ENCODE measurements at places on chromosomes 7 and 10. TPM values are rescaled to one million over a fixed set of nuclear protein-coding genes. Genes with fewer than 3 reads are reported as not detected.

GRCh38 chr7:7421826-7422225 lies 113.8 kb downstream of the COL28A1 start:
- DNase-seq: no peak

GRCh38 chr7:118252087-118252486 lies 27.6 kb downstream of the ANKRD7 start:
- no peak for DNase-seq

DNA sequence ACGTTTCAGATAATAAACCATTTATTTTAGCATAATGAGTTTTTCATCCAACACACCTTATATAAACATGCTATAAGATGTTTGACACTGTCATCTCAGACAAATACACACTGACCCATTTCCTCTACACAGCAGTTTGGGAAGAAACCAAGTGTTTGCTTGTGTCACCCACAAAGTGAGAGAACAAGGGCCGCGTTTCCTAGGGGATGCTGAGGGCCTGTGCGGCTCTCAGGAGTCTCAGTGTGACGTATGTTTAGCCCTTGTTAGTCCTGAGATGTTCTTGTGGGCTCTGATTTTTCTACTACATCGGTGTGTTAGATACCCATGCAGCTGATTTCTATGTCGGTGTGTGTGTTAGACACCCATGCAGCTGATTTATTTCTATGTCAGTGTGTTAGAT lies 266.3 kb downstream of the DIP2C start:
- DNase-seq: no peak

DNA sequence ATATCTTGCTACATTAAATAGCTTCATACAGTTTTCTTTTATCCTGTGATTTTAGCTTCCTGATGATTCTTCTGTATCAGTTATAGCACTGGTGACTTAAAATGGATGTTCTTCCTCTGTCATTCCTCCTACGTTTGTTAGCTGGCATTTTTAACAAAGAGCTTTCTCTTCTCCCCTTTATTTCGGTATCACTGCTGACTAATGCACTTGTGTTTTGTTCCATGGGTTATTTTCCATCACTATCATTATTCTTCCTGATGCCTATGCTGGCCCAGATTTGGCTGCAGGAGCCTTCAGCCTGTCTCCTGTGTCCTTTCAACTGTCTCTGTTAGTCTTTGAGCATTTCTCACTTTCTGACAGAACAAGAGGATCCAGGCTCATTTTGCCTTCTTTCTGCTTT lies 13.1 kb downstream of the BMS1 start:
- DNase-seq: no peak

DNA sequence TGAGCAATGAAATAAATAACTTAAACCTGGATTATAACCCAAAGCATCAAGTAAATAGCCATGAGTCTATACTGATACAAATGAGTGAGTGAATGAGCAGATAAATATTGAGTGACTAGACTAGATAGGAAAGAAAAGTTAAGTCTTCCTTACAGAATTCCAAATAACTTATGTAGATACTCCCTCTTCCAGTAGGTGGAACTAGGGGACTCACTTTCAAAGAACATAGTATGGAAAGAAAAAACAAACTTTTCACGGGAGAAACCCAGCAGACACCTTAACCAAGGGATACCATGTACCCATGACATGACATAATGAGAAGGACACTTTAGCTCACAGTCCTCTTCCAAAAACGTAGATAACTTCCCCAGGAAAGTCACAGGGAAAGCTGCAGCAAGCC lies 32.2 kb downstream of the CSGALNACT2 start:
- no peak for DNase-seq

GRCh38 chr10:123537188-123537961 lies 128.8 kb upstream of the GPR26 start:
- DNase-seq: no peak

DNA sequence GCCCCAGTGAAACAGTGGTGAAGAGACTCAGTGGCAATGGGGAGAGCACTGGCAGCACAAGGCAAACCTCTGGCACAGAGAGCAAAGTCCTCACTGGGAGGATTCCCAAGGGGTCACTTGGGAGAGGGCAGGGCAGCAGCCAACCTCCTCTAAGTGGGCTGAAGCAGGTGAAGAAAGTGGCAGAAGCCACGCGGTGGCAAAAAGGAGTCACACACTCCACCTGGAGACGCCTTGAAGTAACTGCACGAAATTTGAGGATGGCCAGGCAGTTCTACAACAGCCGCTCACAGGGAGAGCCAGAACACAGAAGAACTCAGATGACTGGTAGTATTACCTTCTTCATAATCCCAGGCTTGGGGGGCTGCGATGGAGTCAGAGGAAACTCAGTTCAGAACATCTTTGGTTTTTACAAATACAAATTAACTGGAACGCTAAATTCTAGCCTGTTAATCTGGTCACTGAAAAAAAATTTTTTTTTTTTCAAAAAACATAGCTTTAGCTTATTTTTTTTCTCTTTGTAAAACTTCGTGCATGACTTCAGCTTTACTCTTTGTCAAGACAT lies 574 bp upstream of the IL6 start:
- peak; percentile 30 for DNase-seq

GRCh38 chr10:27490807-27491206 lies 13.3 kb upstream of the RAB18 start:
- no peak for DNase-seq

- DNase-seq: no peak
Observed at GRCh38 chr7:140390466-140391190, 7.7 kb downstream of the SLC37A3 start.

GRCh38 chr7:28939844-28940544 lies 18.1 kb downstream of the TRIL start:
- DNase-seq: no peak

- no peak for DNase-seq
Observed at GRCh38 chr7:125256446-125256845, 326.8 kb upstream of the POT1 start.

DNA sequence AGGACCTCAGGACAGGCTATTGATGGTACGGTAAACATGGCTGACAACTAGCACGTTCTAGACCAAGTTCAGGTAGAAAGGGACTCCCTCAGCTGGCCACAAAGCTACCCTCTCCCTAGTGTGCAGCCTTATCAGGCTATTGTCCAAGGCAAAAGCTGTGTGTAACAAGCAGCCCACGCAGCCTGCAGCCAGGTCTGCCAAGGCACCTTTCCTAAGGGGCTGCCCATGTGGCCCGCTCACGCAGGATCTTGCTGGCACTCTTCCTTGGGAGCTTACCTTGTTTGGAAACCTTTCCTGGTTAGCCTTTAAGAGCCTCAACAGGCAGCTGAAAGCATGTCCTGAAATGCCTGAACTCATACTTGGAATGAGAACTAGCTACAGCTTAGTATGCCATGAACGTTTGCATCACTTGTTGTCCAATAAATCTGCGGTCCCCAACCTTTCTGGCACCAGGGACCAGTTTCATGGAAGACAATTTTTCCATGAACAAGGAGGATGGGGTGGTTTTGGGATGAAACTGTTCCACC lies 51.7 kb downstream of the SYPL1 start:
- DNase-seq: no peak

- no peak for DNase-seq
Observed at GRCh38 chr7:147485660-147486210, 1104.8 kb upstream of the C7orf33 start.

- DNase-seq: no peak
Observed at GRCh38 chr7:155840909-155841308, 28.6 kb upstream of the SHH start.

GRCh38 chr10:488081-488932 lies 201.2 kb downstream of the DIP2C start:
- peak; percentile 2 for DNase-seq

GRCh38 chr7:94396037-94396431 lies 1.3 kb downstream of the COL1A2 start:
- DNase-seq: no peak

The TRIM8 gene
- total RNA-seq: 74.8 TPM

The HTR7 gene
- 13.3 TPM for total RNA-seq

The POLR2J gene
- total RNA-seq: 28.4 TPM

The IMPDH1 gene
- total RNA-seq: 81.7 TPM

Measured in glutamatergic neuron (in vitro differentiated cells).